Uterus (tissue), 4 donors: ENCODE measurements at places on chromosomes 7 and 10. TPM values are rescaled to one million over a fixed set of nuclear protein-coding genes. Genes with fewer than 3 reads are reported as not detected.

GRCh38 chr7:773622-773915, 46.5 kb upstream of the PRKAR1B start:
- no peaks in the 10 kb centered on the region for H3K27me3 ChIP-seq
- no peaks in the 10 kb centered on the region for H3K36me3 ChIP-seq
- peaks cover 8% of the 10 kb centered on the region for H3K4me1 ChIP-seq
- no peak for DNase-seq
- no peak overlapping the region for H3K4me3 ChIP-seq

GRCh38 chr10:70673043-70673928, 980 bp downstream of the ADAMTS14 start:
- H3K36me3 ChIP-seq, result no peaks in the 10 kb centered on the region
- no peak for DNase-seq

DNA sequence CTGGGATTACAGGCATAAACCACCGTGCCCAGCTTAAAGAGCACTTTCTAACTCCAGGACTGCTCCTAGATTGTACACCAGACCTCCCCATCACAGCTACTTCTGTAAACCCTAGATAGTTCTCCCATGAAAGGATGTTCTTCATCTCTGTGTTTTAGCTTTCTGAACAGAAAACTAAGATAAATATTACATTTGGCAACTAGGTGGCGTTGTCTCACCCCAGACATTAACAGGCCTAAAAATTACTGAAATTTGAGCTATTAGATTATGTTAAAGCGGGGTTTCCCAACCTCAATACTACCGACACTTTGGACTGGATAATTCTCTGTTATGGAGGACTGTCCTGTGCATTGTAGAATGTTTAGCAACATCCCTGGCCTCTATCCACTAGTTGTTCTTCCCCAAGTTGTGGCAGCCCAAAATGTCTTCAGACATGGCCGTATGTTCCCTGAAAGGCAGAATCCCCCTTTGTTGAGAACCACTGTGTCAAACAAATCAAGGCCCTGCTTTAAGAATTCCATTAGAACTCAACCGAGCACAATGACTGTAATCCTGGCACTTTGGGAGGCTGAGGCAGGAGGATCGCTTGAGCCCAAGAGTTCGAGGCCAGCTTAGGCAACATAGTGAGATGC, 19.1 kb downstream of the ATOH7 start:
- H3K4me3 ChIP-seq, result no peak overlapping the region
- no peak overlapping the region for H3K27ac ChIP-seq
- H3K4me1 ChIP-seq, result no peaks in the 10 kb centered on the region
- H3K27me3 ChIP-seq, result no peaks in the 10 kb centered on the region

GRCh38 chr7:79988653-79989052, 146.0 kb upstream of the GNAI1 start:
- H3K4me3 ChIP-seq, result no peak overlapping the region
- no peaks in the 10 kb centered on the region for H3K36me3 ChIP-seq
- no peaks in the 10 kb centered on the region for H3K27me3 ChIP-seq
- no peak overlapping the region for H3K27ac ChIP-seq
- no peak for DNase-seq

DNA sequence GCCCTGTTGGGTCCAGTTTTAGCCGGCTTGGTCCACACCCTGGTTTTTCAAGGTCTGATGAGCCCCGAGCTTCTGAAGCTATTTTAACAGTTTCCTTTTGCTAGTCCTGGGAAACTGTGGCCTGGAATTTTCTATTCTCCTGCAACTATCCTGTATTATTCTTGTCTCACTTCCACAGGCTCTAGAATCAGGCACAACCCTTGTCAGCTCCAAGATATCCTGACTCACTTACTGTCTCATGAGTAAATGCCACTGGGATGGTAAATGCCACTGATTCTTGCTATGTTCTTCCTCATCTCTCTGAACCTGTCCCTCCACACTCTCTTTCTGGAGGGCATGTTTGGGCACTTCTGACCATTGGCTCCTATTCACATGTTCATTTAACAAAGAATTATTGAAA, 611.5 kb upstream of the IGFBP3 start:
- H3K36me3 ChIP-seq, result no peaks in the 10 kb centered on the region
- H3K27ac ChIP-seq, result no peak overlapping the region
- no peak for DNase-seq
- no peaks in the 10 kb centered on the region for H3K4me1 ChIP-seq
- H3K27me3 ChIP-seq, result no peaks in the 10 kb centered on the region
- no peak overlapping the region for H3K4me3 ChIP-seq

DNA sequence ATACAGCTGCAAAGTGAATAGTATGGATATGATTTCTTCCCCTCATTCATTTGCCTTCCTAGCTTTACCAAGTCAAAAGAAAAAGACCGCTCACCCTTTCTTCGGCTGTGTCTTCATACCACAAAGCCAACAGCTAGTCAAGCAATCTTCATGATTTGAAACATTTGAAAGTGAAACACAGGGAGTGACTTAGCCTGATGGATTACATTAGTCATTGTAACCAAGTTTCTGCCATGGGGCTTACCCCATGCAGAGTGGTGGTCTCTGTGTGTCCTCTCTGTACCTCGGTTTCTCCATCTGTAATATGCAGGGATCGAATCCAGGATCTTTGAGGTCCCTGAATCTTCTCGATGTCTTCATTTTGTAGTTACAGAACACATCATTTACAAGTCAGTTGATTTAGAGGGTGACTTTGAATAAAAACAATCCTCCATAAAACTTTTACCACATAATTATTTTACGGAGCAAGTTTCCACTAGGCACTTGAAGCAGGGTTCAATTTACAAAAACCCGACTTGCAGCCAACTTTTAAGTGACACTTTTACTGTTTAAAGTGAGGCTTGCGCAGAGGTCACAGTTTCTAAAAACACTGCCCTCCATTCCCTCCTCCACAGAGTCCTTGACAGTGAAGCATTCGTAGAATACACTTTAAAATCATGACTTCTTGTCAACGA, 2.2 kb upstream of the LGI1 start:
- no peaks in the 10 kb centered on the region for H3K27me3 ChIP-seq
- no peak overlapping the region for H3K27ac ChIP-seq
- H3K4me3 ChIP-seq, result no peak overlapping the region
- no peaks in the 10 kb centered on the region for H3K36me3 ChIP-seq
- no peaks in the 10 kb centered on the region for H3K4me1 ChIP-seq
- DNase-seq, result no peak

DNA sequence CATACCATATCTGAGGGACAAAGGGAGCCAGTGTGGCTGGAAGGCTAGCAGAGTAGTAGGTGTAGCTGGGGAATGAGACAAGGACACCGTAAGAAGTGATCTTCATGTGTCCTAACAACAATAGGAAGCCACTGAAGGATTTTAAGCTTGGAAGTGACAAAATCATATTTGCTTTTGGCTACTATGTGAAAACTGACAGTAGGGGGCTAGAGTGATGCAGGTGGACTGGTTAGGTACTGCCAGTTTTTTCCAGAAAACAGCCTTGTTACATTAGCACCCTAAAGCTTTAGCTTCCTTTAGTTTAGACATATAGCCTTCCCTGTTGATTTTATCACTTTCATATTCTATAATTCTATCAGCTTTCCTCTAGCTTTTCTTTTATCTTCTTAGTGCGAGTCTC, 637.1 kb downstream of the ANKRD7 start:
- no peak overlapping the region for H3K4me3 ChIP-seq
- DNase-seq, result no peak
- H3K27me3 ChIP-seq, result no peaks in the 10 kb centered on the region
- no peak overlapping the region for H3K27ac ChIP-seq
- H3K4me1 ChIP-seq, result no peaks in the 10 kb centered on the region

- DNase-seq, result no peak
- no peaks in the 10 kb centered on the region for H3K27me3 ChIP-seq
- no peaks in the 10 kb centered on the region for H3K36me3 ChIP-seq
- H3K27ac ChIP-seq, result no peak overlapping the region
- H3K4me1 ChIP-seq, result no peaks in the 10 kb centered on the region
These were observed 93.6 kb downstream of the GPR37 start for GRCh38 chr7:124672011-124672410.

DNA sequence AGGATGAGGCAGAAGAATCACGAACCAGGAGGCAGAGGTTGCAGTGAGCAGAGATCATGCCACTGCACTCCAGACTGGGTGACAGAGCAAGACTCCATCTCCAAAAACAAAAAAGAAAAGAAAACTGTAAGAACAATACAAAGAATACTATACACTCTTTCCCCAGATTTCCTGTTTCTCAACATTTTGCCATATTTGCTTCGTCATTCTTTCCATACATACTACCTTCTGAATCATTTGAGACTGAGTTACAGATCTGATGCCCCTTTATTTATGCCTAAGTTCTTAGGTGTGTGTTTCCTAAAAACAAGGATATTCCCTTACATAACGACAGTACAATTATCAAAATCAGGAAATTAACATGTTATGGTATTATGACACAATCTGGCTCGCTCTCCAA, 168.4 kb upstream of the CELF2 start:
- H3K36me3 ChIP-seq, result no peaks in the 10 kb centered on the region
- DNase-seq, result no peak
- no peaks in the 10 kb centered on the region for H3K27me3 ChIP-seq
- H3K4me1 ChIP-seq, result no peaks in the 10 kb centered on the region
- H3K27ac ChIP-seq, result no peak overlapping the region

DNA sequence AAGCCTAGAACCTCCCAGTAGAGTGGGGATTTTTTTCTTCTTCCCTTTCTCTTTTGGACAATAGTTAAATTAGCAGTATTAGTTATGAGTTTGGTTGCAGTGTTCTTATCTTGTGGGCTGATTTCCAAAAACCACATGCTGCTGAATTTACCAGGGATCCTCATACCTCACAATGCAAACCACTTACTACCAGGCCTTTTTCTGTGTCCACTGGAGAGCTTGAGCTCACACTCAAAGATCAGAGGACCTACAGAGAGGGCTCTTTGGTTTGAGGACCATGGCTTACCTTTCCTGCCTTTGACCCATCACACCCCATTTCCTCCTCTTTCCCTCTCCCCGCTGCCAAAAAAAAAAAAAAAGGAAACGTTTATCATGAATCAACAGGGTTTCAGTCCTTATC, 5.4 kb downstream of the OPN1SW start:
- no peak overlapping the region for H3K27ac ChIP-seq
- no peak overlapping the region for H3K4me3 ChIP-seq
- H3K36me3 ChIP-seq, result no peaks in the 10 kb centered on the region
- H3K4me1 ChIP-seq, result no peaks in the 10 kb centered on the region
- no peaks in the 10 kb centered on the region for H3K27me3 ChIP-seq

GRCh38 chr7:38241071-38241470, 32.4 kb downstream of the TARP start:
- no peak for DNase-seq
- H3K36me3 ChIP-seq, result no peaks in the 10 kb centered on the region
- no peaks in the 10 kb centered on the region for H3K27me3 ChIP-seq
- H3K4me1 ChIP-seq, result no peaks in the 10 kb centered on the region
- no peak overlapping the region for H3K27ac ChIP-seq

DNA sequence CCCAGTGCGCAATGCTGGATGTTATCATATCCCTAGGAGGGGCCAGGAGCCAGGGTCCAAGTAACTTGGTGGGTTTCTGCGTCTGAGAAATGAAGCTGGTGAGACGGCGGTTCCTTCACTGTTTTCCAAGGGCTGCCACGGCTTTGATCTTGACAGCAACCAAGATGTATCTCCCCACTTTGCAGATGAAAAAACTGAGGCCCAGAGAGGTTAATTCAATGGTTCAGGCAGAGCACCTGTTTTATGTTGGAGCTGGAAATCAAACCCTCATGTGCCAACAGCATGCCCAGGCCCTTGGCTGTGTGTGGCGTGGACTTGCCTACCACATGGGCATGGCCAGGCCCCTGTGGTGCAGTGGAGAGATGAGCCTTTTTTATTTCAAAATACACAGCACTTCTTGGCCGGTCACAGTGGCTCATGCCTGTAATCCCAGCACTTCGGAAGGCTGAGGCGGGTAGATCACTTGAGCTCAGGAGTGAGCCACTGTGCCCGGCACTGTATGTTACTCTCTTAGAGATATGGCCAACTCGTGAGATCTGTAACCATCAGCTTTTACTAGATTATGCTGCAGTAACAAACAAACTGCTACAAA, 225.2 kb upstream of the SH2B2 start:
- no peak for DNase-seq
- H3K4me3 ChIP-seq, result no peak overlapping the region
- no peaks in the 10 kb centered on the region for H3K4me1 ChIP-seq
- no peaks in the 10 kb centered on the region for H3K36me3 ChIP-seq
- H3K27me3 ChIP-seq, result no peaks in the 10 kb centered on the region

GRCh38 chr7:85392789-85393188, 205.9 kb upstream of the SEMA3D start:
- H3K27me3 ChIP-seq, result no peaks in the 10 kb centered on the region
- H3K4me3 ChIP-seq, result no peak overlapping the region
- no peaks in the 10 kb centered on the region for H3K36me3 ChIP-seq
- no peaks in the 10 kb centered on the region for H3K4me1 ChIP-seq
- no peak overlapping the region for H3K27ac ChIP-seq

- DNase-seq, result no peak
- no peaks in the 10 kb centered on the region for H3K4me1 ChIP-seq
- no peak overlapping the region for H3K4me3 ChIP-seq
These were observed 6.4 kb downstream of the FBH1 start for GRCh38 chr10:5896208-5897052.

- peak overlapping the region; percentile 96 for H3K27ac ChIP-seq
- H3K4me1 ChIP-seq, result no peaks in the 10 kb centered on the region
- no peak for DNase-seq
- H3K27me3 ChIP-seq, result no peaks in the 10 kb centered on the region
- no peaks in the 10 kb centered on the region for H3K36me3 ChIP-seq
- H3K4me3 ChIP-seq, result peak overlapping the region; percentile 5
These were observed 2.7 kb downstream of the ITGB1 start for GRCh38 chr10:32955299-32955772.

DNA sequence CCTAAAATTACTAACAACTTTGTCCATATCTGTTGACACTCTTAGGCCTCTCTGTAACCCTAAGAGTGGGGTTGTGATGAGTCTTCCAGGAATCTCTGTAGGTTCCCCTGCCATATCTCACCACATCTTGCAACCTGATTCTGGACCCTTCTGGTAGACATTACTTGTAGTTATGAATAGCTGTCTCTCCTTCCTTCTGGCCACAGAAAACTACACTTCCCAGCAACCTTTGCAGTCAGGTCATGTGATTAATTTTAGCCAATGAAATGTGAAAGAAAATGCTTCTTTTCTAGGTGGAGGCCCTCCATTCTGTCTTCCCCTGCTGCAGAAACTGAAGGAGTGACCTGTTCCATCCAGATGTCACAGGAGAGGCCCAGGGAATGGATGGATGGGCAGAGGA, 147.6 kb upstream of the AOAH start:
- no peaks in the 10 kb centered on the region for H3K36me3 ChIP-seq
- DNase-seq, result no peak
- no peak overlapping the region for H3K4me3 ChIP-seq
- no peaks in the 10 kb centered on the region for H3K4me1 ChIP-seq

- H3K36me3 ChIP-seq, result no peaks in the 10 kb centered on the region
- H3K4me1 ChIP-seq, result peaks cover 10% of the 10 kb centered on the region
- H3K27ac ChIP-seq, result no peak overlapping the region
These were observed 18.2 kb downstream of the WAC start for GRCh38 chr10:28551086-28551485.

CFAP69 gene
- total RNA-seq, result 13.1 TPM

LRRC18 gene
- total RNA-seq, result not detected

CALN1 gene
- total RNA-seq, result 1.5 TPM

GIMAP1 gene
- 7.4 TPM for total RNA-seq

SLC39A12 gene
- not detected for total RNA-seq

RSPH10B gene
- 1.6 TPM for total RNA-seq

PNLIPRP1 gene
- total RNA-seq, result not detected

DPYSL4 gene
- not detected for total RNA-seq

KCP gene
- total RNA-seq, result 3.5 TPM
